ENCODE measurements at places on chromosomes 7 and 10. TPM values are rescaled to one million over a fixed set of nuclear protein-coding genes. Genes with fewer than 3 reads are reported as not detected.

The SCRN1 gene
- 29.6 TPM for total RNA-seq

The SORBS1 gene
- 3.9 TPM for total RNA-seq

The GPR26 gene
- total RNA-seq = not detected

The GDF2 gene
- not detected for total RNA-seq

The CPN1 gene
- not detected for total RNA-seq

The H2AZ2 gene
- total RNA-seq = 260 TPM

The C10orf143 gene
- 0.14 TPM for total RNA-seq

GRCh38 chr7:25481891-25482290 lies 253.6 kb upstream of the NPVF start:
- no peak for DNase-seq

GRCh38 chr7:47179812-47180515 lies 401.9 kb downstream of the TNS3 start:
- DNase-seq = peak; percentile 2

GRCh38 chr7:68433462-68434070 lies 1164.7 kb upstream of the AUTS2 start:
- DNase-seq = no peak

GRCh38 chr7:120586571-120586970 lies 271.4 kb downstream of the TSPAN12 start:
- no peak for DNase-seq

DNA sequence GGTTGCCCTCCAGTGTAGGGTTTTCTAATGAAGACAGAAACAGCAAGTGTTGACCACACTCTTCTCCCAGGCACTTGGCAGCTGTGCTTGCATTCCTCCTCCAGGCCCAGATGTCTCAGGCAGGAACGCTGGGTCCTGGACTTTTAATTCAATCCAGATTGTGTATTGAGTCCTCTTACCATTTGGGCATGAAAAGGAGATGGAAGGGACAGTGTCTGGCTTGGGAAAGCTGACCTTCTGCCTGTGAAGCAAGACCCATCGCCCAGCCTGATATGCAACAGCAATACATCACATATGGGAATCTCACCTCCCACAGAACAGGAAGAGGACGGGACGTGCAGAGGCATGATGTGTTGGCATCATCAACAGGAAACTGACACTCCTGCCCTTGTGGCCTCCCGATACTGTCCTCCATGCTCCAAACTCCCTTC lies 174.4 kb upstream of the LYZL2 start:
- DNase-seq = no peak

GRCh38 chr7:98681511-98681910 lies 64.4 kb downstream of the NPTX2 start:
- DNase-seq = no peak

DNA sequence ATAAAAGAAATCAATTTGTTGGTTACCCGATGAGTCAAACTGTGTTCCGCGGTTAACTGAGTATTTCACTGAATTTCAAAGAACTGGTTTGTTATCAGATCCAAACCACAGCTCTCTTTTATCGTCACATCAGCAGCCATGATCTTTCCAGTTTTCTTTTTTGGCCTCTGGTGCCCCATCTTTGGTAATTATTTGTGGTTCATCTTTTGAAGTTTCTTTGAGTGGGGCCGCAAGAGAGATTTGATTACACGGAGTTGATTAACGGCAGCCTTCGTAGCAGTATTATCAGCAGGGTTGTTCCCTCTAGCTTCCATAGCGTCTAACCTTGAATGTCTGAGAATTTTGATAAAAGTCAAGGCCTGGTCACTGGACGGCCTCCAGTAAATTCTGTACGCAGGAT lies 154.9 kb upstream of the TNRC18 start:
- no peak for DNase-seq

All from pulmonary artery endothelial cell (primary cell).